Naive B cell (primary cell): ENCODE measurements at places on chromosomes 11 and 22.

DNA sequence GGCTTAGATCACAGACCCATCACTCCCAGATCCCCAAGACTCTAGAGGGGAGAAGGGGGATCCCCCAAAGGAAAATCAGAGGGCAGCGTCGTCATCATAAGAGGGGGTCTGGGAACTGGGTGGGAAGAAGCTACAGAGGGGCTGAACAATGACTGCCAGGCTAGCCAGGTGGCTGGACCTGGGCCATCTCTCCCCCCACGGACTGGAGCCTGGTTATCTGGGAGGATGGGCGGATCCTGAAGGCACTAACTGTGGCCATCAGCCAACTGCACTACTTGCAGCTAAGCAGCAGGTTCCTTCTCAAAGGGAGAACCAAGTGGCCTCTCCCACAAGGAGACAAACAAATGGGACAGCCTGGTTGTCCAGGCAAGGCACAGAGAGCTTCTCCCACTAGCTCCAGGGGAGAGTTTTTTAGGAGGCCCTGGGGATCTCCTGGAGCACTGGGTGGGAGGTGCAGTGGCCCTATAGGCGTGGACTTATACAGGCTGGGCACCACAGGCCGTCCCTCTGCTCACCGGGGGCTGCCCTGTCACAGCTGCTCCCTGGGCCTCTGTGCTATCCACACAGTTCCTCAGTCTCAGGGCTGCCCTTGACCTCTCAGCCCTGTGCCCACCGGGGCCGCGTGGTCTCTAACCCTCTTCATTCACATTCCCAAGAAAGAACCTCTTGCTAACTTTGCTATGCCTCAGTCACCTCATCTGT, 15.4 kb downstream of the P2RY6 start:
- no peak for DNase-seq

DNA sequence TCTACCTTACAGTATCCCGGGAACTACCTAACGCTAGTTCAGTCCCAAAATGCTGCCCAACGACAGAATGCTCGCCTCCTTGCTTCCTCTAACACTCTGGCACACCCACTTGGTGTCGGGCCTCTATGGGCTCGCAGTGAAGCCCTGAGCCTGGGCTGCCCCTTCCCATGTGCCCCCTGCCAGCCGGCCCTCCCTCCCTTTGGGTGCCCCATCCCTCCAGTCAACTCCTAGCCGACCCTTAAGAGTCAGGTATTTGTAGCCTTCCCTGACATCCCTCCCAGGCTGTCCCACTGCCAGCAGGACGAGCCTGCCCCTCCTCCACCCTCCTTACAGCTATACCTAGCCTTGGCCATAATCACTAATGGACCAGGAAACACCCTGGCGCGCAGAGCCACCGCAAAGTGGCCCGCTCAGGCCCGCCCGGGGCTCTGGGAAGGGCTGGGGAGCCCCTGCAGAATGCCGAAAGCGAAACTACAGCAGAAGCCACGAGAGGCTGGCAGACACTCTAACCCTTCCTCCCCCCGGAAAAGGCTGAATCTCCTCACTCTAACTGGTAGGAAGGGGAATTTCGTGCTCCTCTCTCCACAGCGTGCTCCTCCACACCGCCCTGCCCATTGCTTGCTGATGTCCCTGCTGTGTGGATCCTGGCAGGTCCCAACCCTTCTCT, 8.2 kb downstream of the CBX7 start:
- DNase-seq, result peak; percentile 61

DNA sequence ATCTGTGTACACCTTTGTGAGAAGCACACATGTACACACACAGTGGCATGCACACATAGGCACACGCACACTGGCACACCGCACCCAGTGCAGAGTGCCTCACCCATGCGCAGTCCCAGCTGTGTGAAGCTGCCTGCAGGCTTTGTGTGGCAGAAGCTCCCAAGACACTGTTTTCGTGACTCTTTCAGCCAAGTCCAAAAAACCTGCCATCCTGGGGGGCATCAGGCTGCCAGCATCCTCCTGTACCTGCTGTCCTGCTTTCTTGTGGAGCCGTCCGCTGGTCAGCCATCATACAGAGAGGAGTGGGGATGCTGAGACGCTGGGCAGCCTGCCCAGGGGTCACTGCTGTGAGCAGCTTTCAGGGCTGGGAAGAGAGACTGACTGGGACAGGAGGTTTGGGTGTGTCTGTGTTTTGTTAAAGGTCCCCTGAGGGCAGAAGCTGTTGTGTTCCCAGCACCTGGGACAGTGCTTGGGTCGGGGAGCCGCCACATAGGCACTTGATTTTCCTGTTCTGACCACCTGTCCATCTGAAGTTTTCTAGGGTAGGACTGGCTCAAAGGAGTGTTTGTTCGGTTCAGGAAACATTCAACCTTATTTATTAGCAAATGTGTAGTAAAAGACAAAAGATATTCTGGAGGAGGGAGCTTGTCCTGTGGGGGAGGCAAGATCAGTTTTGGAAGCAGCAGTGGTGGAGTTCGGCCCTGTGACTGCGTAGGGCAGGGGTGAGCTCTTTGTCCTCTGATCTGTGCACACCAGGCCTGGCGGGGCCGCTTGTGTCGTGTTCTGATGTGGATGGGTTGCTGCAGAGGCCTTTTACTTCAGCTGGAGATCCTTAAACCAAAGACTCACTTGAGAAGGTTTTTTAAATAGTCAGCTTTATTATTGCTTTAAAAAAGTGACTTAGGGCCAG, 29.7 kb downstream of the AP2A2 start:
- DNase-seq, result no peak

- no peak for DNase-seq
Observed at GRCh38 chr22:33472462-33473344, 414.5 kb upstream of the SYN3 start.

DNA sequence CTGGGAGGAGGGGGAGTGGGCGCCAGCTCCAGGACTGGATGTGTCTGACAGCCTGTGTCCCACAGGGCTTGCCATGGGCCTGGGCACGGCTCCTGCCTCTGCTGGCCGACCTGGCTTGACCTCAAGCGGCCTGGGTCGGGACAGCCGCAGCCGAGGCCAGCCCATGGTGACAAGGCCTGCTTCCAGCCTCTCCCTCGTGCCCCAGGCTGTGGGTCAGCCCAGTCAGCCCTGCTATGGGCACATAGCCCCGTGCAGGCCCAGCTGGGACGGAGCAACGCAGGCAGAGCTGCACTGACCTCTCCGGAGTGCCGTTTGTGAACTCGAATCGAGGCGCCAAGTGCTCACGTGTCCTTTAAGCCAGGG, 17.9 kb downstream of the OSBPL5 start:
- no peak for DNase-seq

- no peak for DNase-seq
Observed at GRCh38 chr11:111572581-111572980, 29.7 kb upstream of the SIK2 start.

GRCh38 chr22:49701380-49702067, 126.1 kb downstream of the BRD1 start:
- DNase-seq, result no peak

DNA sequence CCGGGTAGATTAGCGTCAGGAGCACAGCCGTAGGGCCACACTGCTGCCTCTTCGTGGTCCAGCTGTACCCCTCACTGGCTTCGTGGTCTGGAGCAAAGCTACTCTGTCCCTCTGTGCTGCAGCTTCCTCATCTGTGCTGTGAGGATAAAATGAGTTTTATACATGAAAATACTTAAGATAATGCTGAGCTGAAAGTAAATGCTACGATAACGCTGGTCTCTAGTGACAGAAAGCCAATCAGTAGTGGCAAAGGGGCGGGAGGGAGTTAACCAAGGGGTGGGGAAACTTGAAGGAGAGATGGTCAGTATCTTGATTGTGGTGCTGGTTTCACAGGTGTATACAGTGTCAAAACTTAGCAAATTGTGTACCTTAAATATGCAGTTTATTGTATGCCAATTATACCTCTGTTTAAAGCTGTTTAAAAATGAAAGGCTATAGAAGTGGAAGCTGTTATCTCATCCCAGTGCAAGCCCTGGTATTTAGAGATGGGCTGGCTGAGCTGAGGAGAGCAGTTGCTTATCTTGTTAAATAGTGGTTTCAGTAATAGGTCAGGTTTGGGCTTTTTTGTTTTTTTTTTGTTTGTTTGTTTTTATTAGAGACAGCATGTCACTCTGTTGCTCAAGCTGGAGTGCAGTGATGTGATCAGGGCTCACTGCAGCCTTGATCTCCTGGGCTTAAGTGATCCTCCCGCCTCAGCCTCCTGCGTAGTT, 36.7 kb downstream of the ACO2 start:
- DNase-seq, result no peak

- no peak for DNase-seq
Observed at GRCh38 chr11:468493-468892, 18.4 kb downstream of the PTDSS2 start.

GRCh38 chr11:69924308-69925161, 105.3 kb upstream of the FGF3 start:
- no peak for DNase-seq

DNA sequence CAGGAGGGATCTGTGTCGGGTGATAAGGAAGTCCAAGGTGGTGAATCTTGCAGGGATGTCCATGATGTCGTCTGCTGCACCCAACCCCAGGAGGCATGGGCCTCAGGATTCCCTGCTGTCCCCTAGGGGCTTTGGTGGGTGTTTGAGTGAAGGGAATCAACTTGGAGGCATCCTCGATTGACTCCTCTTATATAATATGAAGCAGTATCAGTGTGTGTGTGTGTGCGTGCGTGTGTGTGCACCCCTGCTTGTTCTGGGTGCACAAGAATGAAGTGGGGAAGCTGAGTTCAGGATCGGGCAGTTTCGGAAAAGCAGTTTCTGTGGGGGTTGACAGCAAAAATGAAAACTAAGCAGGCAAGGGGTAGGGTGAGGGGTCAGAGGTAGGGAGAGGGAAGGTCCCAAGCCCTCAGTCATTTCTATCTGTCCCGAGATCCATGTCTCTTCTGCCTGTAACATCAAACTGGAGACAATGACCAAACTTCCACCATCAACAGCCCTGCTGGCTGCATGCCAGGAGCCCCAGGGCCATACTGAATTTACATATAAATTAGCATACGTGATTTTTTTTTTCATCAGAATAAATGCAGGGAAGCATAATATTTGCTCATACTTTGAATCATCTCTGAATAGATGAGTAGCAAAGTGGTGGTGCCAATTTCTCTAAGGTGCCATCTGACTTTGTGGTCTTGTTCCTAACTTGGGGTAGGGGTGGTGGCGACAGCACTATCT, 2.0 kb downstream of the NTM start:
- DNase-seq, result no peak

GRCh38 chr22:24543679-24544243, 11.2 kb downstream of the GUCD1 start:
- DNase-seq, result no peak

DNA sequence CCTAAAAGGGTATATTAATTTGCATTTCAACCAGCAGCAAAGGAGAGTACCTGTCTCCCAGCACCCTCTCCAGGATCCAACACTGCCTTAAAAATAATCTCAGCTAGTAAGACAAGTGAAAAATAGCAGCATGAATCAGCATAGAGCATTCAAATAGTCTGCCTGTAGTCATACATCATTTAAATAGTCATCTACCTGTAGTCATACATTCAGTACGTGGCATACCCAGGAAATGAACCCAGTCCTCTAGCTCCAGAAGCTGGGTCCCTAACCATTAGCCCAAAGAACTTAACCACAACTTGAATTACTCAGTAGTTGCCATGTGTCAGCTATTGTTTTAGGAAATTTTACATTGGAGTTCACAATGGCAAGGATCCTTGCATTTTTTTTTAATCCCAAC, 9.3 kb downstream of the TENM4 start:
- no peak for DNase-seq

- DNase-seq, result no peak
Observed at GRCh38 chr22:46619830-46620501, at the start of gene GRAMD4. TSS of gene GRAMD4 (plus strand) at chr22:46620386. CDS start at chr22:46626800, 6,414 bp downstream.

DNA sequence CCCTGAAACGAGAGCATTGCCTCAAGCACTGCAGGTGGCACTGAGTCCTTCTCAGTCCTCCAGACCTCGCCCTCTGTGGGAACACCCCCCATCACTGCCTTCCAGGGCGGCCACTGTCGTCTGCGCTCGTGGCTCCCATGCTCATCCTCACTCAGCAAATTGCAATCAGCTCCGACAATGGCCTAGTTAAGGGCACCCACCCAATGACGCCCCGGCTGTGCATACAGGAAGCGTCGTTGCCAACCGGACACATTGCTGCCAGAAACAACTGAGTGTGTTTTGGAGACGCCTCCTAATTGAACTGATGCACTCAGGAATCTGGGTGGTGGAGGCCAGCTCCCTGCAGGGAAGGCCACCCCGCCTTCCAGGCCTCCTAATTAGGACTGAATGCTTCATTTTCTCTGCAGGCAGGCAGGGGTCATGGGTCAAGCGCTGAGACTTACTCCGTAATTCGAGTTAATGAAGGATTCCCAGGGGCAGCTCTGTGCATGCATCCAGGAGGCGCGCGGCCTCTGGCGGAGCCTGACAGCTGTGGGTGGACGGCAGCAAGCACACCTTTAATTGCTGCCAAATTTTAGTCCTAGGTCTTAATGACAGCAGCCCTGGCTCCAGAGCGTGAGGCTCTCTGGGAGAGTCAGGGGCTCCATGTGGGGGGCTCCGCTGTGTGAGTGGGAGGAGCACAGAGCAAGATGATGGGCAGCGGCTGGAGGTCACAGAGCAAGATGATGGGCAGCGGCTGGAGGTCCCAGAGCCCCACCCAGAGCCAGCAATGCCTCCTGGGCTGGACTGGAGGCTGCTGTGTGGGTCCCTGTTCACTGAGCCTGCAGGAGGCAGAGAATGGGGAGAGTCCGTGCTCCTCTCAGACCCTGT, 199.0 kb downstream of the BRD1 start:
- no peak for DNase-seq

DNA sequence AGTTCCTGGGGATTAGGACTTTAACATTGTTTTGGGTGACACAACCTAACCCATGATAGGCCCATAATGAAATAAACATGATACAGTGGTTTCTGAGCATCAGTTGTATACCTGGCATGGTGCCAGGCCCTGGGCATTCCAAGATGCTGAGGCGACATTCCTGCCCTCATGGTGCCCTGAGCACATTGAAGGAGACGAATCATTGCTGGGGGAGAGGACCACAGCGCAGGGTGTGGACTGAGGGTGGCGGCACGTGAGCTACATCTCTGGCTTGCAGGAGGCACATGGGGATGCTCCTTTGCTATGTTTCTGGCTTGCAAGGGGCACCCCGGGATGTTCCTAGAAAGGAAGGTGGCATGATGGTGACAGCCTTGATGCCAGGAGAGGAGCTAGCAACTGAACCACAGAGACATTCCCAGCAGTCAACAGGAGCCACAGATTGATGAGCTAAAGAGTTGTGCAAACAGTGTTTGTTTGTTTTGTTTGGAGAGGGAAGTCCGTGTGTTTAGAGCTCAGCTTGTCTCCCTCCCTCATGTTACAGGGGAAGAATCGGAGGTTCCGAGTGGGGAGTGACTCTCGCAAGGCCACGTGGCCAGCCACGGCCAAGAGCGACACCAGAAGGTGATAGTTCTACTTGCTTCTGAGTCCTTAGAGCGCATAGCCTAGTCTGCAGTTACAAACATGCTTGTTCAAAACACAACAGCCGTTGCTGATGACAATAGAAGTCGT, 106.4 kb downstream of the MIAT start:
- DNase-seq, result no peak

DNA sequence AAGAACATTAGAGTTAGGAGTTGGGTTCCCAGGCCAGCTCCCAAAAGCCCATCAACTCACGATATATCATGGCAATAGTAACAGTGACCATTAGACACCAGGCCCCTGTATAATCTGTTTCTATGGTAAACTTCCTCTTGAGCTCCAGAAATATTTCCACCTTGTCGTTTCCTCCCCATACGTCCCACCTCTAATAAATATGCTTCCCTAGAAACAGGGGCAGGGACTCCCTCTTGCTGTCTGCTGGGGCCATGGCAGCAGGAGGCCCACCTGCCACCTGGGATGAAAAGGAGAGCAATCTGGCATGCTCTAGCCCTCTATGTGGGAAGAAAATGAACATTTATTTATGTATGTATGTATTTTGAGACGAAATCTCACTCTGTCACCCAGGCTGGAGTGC, 32.2 kb upstream of the AMOTL1 start:
- DNase-seq, result no peak
